ENCODE measurements at places on chromosomes 2 and 18. TPM values are rescaled to one million over a fixed set of nuclear protein-coding genes. Genes with fewer than 3 reads are reported as not detected.

DNA sequence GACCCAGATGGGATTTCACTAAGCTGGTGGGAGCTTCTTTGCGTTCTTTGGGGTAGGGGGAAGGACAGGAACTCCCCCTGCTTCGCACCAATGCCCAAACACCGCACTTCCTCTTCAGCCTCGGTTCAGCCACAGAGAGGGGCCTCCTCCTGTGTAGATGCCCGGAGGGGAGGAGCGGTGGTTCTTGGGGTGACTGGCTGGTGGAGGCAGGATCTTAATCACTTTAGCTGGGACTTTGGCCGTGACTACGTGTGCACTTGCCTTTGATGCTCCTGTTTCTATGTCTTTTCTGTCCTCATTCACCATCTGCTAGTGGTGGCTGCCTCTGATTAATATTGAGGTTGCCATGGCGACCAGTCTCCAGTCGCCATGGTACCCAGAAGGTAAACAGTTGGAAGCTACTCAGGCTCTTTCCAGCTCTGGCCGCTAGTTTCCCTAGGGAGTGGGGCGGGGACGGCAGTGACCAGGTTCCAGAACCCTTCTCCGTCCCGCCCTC lies 1.9 kb downstream of the CNGA3 start:
- no peak for DNase-seq
- no peaks in the 10 kb centered on the region for H3K36me3 ChIP-seq
- H3K4me1 ChIP-seq: peaks cover 3% of the 10 kb centered on the region

- H3K36me3 ChIP-seq: no peaks in the 10 kb centered on the region
- DNase-seq: no peak
- H3K4me1 ChIP-seq: no peaks in the 10 kb centered on the region
- no peaks in the 10 kb centered on the region for H3K27me3 ChIP-seq
Measured at GRCh38 chr2:71781695-71782228, 328.4 kb downstream of the DYSF start.

- no peaks in the 10 kb centered on the region for H3K36me3 ChIP-seq
- no peak overlapping the region for H3K4me3 ChIP-seq
- no peak for DNase-seq
- H3K27ac ChIP-seq: no peak overlapping the region
Measured at GRCh38 chr18:25288340-25288938, 63.5 kb downstream of the ZNF521 start.

DNA sequence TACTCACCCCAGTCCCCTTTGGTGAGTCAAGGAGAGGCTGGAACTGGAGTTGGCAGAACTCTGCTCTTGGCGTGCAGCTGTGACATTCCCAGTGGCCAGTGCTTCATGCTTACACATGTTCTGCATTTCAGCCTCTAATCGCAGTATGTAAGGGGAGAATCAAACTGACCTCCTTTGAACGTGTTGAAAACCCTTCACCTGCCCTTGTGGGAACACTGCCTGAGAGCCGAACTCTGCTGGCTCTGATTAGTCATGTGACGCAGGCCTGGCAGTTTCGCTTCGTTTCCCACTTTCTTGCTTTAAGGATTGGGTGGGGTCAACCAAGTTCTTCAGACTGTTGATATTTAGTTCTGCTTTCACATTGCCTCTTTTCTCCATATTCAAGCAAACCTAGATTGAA lies 173.8 kb upstream of the BCL2L11 start:
- H3K4me1 ChIP-seq: no peaks in the 10 kb centered on the region
- no peaks in the 10 kb centered on the region for H3K27me3 ChIP-seq
- H3K27ac ChIP-seq: no peak overlapping the region
- DNase-seq: no peak
- no peak overlapping the region for H3K4me3 ChIP-seq
- H3K36me3 ChIP-seq: no peaks in the 10 kb centered on the region

GRCh38 chr2:38239452-38239851 lies 137.6 kb downstream of the ATL2 start:
- H3K36me3 ChIP-seq: no peaks in the 10 kb centered on the region
- no peak for DNase-seq
- no peak overlapping the region for H3K4me3 ChIP-seq

- peaks cover 14% of the 10 kb centered on the region for H3K4me1 ChIP-seq
- H3K27me3 ChIP-seq: peaks cover 3% of the 10 kb centered on the region
- no peaks in the 10 kb centered on the region for H3K36me3 ChIP-seq
- peak overlapping the region; percentile 26 for H3K4me3 ChIP-seq
- DNase-seq: peak; percentile 78
- H3K27ac ChIP-seq: peak overlapping the region; percentile 15
Measured at GRCh38 chr18:77124452-77124922, 8.1 kb downstream of the MBP start.

GRCh38 chr2:151238527-151239487 lies 22.9 kb downstream of the RBM43 start:
- H3K27ac ChIP-seq: no peak overlapping the region
- no peaks in the 10 kb centered on the region for H3K4me1 ChIP-seq
- no peaks in the 10 kb centered on the region for H3K27me3 ChIP-seq
- peak; percentile 36 for DNase-seq

MAL gene
- total RNA-seq: 190 TPM

UBE2E3 gene
- total RNA-seq: 55.4 TPM

C2orf66 gene
- total RNA-seq: 0.05 TPM

OR6B2 gene
- total RNA-seq: not detected

CHRNG gene
- 0.57 TPM for total RNA-seq

DNAH7 gene
- 0.33 TPM for total RNA-seq

ADRA2B gene
- 0.28 TPM for total RNA-seq

All from thymus (tissue), 14 donors.